ENCODE measurements at places on chromosomes 3 and 15.

DNA sequence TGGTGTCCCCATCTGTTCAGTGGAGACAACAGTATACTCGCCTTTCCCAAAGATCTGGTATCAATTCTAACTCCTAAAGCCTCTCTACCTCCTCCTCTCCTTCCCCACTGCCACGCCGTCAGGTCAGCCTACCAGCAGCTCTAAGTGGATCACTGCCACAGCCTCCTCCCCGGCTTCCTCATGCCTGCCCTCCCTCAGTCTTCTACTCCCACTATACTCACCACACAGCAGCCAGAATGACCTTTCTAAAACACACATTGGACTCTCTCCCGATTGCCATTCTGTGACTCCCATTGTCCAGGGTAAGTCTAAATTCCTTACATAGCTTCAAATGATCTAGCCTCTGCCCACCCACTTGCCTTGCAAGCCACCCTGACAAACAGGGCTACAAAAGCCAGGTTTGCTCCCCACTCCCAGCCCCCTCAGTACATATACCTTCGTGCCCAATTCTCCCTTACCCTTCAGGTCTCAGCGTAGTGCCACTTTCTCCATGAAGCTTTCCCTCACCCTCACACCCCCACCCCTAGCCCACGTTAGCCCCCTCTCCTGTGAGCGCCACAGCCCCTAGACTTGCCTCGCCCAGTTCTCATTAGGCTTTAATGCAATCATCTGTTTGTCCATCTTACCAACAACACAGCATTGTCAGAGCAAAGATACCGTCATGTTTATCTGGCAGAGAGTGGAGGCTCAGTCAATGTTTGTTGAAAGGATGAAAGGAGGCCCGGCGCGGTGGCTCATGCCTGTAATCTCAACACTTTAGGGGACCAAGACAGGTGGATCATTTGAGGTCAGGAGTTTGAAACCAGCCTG, 9.5 kb upstream of the SEMA7A start:
- DNase-seq = no peak

DNA sequence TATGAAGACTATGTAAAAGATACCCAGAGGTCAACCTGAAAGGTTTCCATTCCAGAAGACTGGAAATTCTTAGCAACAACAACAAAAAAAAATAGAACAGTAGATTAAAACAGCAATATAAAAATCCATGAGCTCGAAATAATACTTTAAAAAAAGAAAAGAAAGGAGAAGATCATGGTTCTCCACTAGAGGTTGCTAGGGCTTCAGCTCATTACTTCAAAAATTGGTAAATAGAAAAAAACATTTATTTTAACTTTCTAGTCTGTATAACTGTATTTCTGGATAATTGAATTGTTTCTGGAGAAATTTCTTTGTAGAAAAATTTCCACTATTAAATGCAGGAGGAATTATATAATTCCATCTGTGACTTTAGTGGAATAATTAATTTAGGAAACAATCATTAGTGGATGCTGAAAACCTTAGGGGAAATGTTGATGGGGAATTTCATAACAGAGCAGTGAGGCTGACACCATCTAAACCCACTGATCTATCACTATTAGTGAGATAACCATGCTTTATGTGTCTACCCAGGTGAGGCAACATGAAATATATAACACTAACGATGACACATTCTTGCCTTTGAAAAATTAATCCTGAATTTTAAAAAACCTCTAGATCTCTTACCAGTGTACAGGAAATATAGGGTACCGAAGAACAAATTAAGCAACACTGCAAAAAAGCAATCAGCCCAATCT, 62.5 kb upstream of the SNRK start:
- no peak for DNase-seq

DNA sequence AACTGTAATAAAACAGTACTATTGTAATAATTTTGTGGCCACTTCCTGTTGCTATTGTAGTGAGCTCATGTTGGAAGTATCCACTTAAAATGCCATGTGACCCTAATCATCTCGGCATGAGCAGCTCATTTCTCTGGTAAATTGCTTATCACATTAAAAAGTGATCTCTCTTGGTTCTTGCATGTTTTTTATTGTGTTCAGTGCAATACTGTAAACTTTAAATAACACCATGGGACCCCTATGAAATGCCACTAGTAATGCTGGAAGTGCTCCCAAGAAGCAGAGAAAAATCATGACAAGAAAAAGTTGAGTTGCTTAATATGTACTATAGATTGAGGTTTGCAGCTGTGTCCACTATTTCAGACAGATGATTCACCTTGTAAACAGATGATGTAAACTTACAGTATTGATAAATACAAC, 45.6 kb downstream of the NMD3 start:
- DNase-seq = peak; percentile 82

GRCh38 chr15:78033864-78034263, 43.6 kb downstream of the TBC1D2B start:
- DNase-seq = no peak

- DNase-seq = no peak
Observed at GRCh38 chr3:150737874-150738679, 24.9 kb downstream of the SIAH2 start.

GRCh38 chr3:155070932-155071387, 9.2 kb upstream of the MME start:
- DNase-seq = no peak

GRCh38 chr3:123072152-123072551, 5.3 kb downstream of the PDIA5 start:
- no peak for DNase-seq

- DNase-seq = no peak
Observed at GRCh38 chr3:128328546-128329458, 137.9 kb downstream of the DNAJB8 start.

DNA sequence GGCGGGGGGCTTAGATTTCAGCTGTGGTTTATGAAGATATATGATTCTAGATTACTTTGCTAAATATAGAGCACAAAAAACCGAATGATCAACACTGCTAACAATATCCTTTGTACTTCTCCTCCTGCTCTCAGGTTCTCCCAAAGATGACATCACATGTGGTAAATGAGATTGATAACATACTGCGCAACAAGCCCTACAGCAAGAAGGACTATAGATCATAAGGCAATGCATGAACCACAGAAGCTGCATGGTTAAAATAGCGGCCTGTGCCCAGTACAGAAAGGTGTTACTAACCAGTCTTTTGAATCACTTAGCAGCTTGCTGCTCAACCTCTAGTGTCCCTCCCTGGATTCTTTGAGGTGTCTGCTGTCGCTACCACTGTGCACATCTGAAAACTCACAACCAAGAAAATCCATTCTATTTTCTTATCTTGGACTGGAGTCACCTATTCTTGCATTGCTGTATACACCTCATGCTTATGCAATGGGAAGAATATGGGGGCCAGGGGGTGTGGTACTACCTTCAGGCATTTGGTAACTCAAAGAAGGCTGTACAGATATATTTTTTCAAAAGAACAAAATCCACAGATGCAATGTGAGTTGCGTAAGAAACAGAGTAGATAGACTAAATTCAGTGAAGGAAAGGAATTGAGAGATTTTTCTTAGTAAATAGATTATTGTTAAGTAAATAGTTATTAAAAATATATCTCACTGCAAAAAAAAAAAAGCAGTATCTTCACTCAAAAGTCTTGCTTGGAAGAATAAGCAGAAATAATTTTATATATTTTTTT, 18.2 kb downstream of the SSR3 start:
- no peak for DNase-seq

- no peak for DNase-seq
Observed at GRCh38 chr3:147736226-147736625, 327.1 kb downstream of the ZIC1 start.

- no peak for DNase-seq
Observed at GRCh38 chr3:25531971-25532370, 103.9 kb downstream of the RARB start.

DNA sequence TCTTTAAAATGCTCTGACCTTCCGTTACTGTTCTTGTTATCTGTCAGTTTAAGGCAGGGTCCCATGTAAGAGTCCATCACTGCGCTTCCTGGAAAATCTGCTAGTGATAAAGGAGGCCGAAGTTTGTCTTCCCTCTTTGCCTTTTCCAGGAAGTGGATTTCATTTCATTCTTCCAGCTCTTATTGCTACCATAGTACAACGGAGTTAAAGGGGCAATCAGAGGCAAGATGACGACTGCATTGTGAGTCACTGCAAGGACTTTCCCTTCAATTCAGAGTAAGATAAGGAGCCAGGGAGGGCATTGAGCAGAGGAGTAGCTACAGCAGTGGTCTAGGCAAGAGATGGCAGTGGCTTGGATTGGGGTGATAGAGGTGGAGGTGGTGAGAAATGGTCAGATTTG, 17.2 kb upstream of the DET1 start:
- DNase-seq = no peak

DNA sequence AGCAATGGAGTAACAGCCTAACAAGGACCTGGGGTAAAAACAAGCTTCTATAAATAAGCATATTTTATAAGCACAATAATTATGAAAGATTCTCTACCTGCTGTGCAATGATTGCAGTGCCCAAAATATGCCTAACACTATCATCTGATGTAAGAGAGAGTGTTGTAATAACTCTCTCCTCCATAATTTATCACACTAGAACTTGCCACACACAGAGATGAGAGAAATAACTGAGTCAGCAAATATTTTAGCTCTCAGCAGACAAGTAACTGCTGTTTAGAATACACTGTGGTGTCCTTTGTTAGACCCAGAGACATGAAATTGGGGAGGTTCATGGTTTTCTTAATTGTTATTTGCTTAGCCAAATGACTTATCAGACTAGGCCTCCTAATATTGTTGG, 105.3 kb upstream of the ACP3 start:
- DNase-seq = peak; percentile 9

GRCh38 chr3:36774052-36774451, 9.7 kb upstream of the DCLK3 start:
- DNase-seq = no peak

- no peak for DNase-seq
Observed at GRCh38 chr3:196971094-196971698, 2.6 kb upstream of the PIGZ start.

DNA sequence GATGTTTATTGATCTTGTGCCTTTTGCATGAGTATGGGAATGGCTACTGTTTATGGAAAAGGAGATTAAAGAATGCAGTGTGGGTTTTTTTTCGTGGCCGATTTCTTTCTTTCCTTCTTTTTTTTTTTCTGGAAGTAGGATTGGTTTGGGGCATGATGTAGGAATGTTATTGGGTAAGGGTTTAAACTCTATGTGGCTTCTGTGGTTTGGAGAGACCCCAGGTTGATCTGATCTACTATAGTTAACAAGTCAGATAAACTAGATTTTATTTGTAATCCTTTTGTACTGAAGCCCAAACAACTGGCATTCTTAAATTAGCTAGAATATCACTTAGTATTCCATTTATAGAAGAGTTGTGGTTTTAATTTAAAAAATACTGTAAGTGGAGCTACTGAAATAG, 304.8 kb downstream of the LPP start:
- DNase-seq = no peak

DNA sequence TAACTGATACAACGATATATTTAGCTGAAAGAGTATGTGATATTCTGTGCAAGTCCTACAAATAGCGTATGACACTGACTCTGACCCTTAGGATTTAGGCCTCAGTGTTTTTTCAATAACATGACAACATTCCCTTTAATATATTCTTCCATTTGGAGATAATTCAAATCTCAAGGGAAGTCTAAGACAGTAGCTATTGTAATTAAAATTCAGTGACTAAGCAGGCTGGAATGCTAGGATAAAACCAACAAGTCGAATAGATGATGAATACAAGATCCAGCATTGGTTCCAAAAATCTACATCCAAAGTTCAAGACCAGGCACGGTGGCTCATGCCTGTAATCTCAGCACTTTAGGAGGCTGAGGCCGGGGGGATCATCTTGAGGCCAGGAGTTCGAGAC, 56.2 kb downstream of the QTRT2 start:
- no peak for DNase-seq

DNA sequence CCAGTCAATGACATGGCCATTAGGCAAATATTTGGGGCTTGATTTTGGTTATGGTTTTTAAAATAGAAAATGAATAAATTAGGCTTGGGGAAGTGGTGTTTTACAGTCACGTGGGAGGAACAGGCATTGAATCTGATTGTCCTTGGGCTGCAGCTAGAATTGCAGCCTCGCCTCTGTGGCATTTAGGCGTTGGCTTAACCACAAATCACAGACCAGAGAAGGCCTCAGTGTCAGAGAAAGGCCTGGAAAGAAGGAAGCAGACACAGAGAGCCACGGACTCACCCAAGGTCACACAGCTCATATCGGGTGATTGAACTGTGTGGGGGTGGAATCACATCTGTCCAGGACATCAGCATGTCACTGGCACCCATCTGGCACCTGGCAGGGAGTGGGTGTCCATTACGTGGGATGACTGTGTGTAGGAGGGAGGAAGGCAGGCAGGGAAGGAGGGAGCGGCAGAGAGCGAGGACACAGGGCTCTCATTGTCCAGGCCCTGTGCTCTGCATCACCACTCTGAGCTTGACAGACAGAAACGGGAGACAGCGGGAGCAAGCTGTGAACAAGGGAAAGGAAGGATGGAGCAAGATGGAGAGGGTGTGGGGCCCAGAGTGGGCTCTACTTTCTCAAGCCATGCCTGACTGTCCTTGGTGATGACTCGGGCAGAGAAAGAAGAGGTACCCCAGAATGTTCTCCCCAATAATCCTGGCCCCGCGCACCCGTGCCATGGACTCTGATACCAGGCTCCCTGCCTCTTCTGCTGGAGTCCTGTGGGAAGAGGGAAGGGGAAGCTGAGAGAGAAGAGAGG, 186.4 kb downstream of the FAM43A start:
- DNase-seq = no peak

- DNase-seq = no peak
Observed at GRCh38 chr15:56749982-56750381, 16.7 kb upstream of the ZNF280D start.

GRCh38 chr3:101377796-101378195, 57.4 kb upstream of the IMPG2 start:
- DNase-seq = no peak

DNA sequence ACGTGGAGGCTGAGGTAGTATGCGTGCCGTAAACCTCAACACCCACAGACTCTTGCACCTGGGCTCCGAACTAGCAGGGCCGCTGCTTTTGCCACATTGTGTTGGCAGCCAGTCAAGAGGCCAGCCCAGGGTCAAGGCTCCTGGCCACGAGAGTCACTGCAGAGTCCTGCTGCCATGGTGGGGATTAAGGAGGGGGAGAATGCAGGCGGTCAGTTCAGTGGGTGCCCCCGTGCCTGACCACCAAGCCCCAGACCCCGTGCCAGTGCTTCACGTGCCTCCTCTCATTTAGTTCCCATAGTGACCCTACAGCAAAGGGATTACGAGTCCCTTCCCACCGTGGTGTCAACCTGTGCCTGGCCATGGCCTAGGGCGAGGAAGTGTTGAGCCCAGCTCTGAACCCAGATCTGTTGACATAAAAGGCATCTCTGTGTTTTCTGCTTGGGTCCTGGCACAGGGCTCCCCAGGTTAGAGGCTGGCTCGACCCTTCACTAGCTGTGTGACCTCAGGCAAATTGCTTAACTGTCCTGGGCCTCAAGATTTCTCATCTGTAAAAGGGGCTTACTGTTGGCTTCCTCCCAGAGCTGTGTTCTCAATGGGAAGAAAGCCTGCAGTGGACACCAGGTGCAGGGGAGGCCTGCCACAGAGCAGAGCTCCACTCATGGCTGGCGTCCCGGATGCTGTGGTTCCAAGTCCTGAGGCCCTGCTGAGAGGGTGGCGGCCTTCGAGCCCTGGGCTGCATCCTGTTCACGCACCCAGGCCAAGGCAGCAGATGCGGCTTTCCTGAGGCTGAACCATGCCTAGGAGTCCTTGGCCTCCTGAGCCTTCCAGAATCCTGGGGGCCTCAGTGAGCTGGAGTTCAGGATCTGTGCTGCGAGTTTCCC, 32.8 kb downstream of the FBLN2 start:
- DNase-seq = no peak

All from right lung (tissue), 10 donors.